ENCODE measurements at places on chromosomes 5 and 9.

GRCh38 chr5:113531481-113532159, 18.1 kb downstream of the YTHDC2 start:
- no peak for DNase-seq

- DNase-seq = peak; percentile 16
Measured at GRCh38 chr9:137255448-137256114, 454 bp downstream of the NELFB start.

GRCh38 chr5:23506329-23507236, 826 bp upstream of the PRDM9 start:
- peak; percentile 39 for DNase-seq

- peak; percentile 69 for DNase-seq
Measured at GRCh38 chr5:135488727-135489465, 36.7 kb upstream of the TIFAB start.

DNA sequence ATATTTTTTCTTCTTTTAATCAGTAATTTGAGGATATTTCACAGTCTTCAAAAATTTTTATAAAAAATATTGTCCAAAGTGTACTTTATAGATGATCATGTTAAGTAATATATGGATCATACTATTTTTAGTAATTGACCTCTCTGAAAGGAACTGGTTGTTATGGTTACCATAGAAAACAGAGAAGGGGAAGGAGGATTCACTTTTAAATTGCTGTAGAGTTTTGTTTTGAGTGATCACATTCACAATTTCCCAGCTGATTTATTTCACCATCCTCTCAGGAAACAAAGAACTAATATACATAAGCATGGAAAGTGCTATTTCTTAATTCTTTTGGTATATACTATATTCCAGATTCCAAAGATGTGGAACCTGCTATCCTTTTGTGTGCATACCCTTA, 56.5 kb upstream of the NREP start:
- DNase-seq = no peak

GRCh38 chr9:131585375-131585774, 40.1 kb downstream of the PRRT1B start:
- no peak for DNase-seq

GRCh38 chr5:149220750-149221149, 50.9 kb upstream of the AFAP1L1 start:
- DNase-seq = no peak

- peak; percentile 3 for DNase-seq
Measured at GRCh38 chr5:13921578-13921977, 22.9 kb downstream of the DNAH5 start.

DNA sequence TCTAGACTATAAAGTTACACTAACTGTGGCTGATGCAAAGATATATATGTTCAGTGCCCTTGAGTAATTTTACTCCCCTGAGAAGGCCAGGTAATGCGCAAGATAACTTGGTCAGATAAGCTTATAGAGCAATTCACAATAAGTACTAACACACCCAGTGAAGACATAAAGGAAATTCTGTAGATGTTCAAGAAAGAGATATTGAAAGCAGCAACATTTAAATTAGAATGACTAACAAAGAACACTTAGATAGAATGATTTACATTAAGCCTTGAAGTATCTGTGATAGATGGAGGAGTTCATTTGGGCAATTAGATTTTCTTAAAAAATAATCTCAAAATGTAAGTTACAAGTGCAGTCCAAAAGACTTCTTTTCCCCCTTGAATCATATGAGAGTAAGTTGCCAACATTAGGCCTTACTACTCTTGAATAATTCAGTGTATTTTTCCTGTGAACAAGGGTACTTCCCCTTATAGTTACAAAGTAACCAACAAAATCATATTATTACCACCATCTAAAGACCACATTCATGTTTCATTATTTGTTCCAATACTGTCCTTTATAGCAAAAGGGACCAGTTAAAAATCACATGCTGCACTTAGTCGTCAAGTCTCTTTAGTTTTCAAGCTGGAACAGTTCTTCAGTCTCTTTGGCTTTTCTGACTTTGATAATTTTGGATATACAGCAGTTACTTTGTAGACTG, 44.4 kb upstream of the ELOVL7 start:
- DNase-seq = no peak

DNA sequence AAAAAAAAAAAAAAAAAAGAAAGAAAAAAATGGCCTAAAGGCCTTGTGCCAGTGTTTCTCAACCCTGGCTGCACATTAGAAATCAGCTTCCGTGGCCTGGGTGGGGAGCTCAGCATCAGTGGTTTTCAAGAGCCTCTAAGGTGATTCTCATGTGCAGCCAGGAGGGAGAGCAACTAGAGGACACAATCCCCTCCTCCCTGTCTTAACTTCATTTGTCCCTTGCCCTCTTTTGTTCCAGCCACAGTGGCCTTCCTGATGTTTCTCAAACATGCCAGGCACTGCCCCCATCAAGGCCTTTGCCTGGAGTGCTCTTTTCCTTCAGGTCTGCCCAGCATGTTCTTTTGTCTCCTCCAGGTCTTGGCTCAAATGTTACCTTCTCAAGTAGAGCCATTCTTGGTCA, 42.4 kb downstream of the HOMER1 start:
- DNase-seq = no peak

- DNase-seq = no peak
Measured at GRCh38 chr5:3843706-3844105, 248.1 kb downstream of the IRX1 start.

DNA sequence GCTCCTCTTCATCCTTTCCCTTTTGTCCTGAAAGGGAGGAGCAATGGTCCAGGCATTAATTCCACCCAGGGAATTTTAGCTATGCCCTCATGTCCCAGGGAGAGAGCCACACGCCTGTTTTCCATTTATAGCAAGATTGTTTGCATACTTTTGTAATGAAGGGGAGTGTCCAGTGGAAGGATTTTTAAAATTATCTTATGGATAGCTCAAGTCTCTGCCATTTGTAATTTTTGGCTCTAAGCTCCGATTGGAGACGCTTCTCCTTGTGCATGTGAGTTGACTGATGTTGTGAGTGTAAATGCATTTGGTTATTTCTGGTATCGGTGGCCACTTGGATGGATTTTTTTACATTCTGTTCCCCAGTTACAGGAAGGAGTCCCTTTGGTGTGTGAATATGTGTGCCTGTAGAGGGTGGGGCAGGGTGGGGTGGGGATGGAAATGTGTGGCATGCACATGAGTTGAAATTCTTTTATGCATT, 7.2 kb upstream of the RPL26L1 start:
- DNase-seq = no peak

DNA sequence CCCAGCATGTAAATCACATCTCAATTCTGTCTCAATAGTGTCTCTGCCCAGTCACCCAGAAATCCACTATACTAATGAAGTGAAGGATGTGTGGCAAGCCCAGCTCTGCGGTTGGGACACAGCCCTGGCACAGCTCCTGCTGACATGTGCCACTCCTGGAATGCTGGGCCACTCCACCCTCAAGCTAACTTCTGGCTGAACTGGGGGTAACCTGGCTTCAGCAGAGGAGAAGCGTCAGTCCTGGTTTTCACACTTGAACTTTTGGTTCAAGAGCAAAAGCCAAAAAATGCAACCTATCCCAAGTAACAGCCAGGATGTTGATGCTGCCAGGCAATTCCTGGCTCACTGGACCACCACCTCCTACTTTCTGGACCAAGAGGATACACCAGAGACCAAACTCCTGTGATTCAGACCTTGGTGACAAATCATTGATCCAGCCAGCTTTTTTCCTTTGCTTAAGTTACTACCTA, 86.4 kb downstream of the ARRDC3 start:
- DNase-seq = peak; percentile 82

DNA sequence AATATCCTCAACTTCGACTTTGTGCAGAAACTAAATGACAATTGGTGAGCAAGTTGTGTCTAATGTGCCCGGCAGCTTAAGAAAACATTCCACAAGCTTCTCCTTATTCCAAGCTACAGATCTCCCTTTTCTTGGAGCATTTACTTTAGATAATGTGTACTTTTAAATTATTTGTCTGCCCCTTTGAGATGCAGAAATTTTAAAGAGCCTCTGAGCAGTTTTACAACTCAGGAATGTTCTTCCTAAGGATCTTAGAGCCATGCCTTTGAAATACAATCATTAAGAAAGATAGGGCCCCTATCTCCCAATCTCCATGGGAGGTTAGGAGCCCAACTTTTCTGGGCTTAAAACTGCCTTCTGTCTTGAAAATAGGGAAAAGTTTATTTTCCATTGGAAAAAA, 723.7 kb upstream of the COX7C start:
- DNase-seq = no peak

- peak; percentile 20 for DNase-seq
Measured at GRCh38 chr5:97009212-97009898, 73.5 kb downstream of the LNPEP start.

DNA sequence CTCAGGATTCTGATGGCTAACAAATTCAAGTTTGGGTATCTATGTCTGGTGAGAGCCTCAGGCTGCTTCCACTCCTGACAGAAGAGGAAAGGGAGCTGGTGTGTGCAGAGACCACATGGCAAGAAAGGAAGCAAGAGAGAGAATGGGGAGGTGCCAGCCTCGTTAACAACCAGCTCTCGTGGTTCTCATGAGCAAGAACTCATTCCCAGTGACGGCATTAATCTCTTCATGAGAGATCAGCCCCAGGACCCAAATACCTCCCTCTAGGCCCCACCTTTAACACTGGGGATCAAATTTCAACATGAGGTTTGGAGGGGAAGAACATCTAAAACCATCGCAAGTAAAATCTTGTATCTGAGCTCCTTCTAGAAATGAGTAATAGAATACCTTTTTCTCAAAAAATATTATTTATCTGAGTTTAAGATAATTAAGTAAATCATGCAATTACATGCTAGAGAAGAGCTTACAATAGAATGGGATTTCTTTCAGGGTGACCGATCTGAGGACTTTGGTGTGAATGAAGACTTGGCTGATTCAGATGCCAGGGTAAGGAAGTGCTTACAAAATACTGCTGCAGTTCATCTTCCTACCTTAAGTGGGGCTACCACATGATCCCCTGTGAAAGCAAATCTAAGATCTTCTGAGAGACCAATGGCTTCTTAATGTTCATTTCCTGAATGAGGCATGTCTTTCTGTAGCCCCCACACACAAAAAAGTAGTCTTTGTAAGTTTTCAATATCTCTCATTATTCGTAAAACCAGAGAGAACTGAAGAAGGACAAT, 11.5 kb downstream of the ANXA1 start:
- no peak for DNase-seq

- DNase-seq = peak; percentile 59
Measured at GRCh38 chr5:136424835-136425584, 59.7 kb upstream of the TRPC7 start.

GRCh38 chr9:6827439-6828145, 69.8 kb downstream of the KDM4C start:
- DNase-seq = peak; percentile 61

DNA sequence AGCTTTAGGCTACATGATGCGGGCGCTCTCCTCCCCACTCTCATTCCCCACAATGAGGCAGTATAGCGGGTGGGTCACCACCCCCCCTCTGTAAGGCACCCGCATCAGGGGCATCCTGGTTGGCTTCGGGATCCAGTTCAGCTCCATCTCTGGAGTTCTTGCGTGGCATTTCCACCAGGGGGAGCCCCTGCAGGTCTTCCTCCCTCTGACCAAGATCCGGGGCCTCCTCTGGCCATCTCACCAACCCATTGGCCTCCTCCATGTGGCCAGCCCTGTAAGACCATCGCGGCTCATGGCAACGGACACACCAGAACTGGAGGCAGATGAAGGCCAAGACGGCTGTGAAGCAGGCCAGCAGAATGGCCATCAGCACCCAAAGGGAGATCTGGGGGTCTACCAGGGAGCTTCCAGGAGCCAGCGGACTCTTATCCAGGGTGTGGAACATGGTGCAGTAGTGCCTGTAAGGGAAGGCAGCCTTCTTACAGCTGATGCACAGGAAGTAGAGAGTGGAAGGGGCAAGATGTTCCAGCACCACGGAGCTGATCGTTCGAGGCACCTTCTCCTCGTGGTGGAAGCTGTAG, 77.0 kb downstream of the CYFIP2 start:
- peak; percentile 44 for DNase-seq

DNA sequence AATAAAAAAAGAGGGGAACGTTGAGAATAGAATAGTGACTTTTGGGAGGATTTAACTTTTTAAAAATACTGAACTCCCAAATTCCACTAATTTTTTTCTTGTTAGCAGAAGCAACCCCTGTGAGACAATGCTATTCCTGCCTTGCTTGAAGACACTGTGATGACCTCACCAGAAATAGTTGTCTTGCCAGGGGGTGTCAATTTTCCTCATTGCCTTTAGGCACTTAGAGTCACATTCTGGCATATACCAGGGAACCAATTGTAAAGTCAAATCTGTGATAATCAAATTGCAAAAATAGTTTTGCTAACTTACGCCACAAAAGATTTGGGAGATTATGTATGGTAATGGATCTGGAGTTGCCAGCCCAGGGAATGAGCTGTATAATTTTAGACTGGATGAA, 42.8 kb upstream of the RPS23 start:
- no peak for DNase-seq

- no peak for DNase-seq
Measured at GRCh38 chr5:134649163-134649835, 714 bp downstream of the SEC24A start.

DNA sequence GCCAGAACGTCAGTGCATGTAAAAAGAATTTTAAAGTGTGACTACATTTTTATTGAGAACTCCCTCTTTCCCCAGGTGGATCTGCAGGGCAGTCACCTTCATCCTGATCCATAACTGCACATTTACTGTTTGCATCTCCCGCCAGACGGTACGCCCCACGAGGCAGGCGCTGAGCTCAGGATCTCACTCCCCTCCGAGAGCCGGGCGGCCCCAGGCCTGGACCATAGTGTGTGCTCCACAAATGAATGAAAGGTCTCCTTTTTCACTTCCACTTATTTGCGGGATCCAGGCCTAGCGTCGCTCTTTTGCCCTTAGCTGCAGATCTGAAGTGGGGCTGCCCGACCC, 378 bp downstream of the DROSHA start:
- peak; percentile 10 for DNase-seq

- no peak for DNase-seq
Measured at GRCh38 chr5:132444061-132444460, 46.5 kb downstream of the IRF1 start.

DNA sequence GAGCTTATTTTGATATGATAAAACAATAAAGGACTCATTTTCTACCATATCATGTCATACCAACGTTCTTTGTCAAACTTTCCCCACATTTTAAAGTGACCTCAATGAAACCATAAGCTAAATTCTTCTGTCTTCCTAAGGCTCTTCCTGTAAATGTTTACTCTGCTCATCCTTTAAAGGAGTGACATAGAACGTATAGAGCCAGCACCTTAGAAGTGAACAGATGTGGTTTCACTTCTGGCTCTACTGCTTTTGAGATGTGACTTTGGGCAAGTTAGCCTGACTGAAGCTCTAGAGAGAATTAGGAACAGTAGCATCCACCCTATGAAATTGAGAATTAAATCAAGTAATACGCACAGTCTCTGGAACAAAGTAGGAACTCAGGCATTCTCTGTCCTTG, 24.1 kb downstream of the SAR1B start:
- no peak for DNase-seq

DNA sequence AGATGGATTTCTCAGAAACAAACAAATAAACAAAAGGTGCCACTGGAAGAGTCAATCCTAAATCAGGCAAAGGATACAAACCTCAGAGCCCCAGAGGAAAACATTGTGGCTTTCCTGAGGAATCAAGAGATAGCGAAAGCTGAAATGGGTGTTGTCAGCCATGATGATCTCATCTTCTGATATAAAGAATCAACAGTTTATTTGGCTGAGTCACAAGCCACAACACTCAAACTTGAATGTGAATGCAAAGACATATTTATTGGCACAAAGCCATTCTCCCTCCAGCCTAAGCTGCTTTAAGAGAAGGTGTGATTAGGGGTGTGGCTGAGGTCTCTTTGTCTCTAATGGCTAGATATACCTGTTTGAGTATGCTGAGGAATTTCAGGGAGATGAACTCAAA, 73.3 kb upstream of the NREP start:
- peak; percentile 82 for DNase-seq

Data from fibroblast of mammary gland (primary cell).